ENCODE measurements at places on chromosomes 5 and 9.

GRCh38 chr9:80012557-80013330 is 441.0 kb downstream of the TLE4 start:
- no peak for DNase-seq

- DNase-seq, result no peak
Observed at GRCh38 chr9:130041648-130042405, 1.2 kb downstream of the FNBP1 start.

DNA sequence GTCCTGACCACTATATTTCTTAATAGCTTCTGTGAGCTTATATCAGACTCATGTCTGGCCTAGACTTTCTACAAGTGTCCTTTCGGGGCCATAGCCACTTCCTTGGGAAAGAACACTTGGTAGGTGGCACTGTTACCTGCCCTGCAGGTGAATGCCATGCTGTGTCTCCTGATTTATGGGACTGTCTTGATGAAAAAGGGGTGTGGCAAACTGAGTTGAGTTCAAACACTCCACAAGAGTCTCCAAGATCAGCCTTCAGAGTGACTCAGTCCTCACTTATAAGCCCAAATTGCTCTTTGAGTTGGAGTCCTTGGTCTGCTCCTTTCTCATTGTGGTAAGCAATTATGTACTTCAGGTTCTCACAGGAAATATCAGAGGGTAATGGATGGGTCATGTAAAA is 9.9 kb upstream of the ANKHD1 start:
- no peak for DNase-seq

DNA sequence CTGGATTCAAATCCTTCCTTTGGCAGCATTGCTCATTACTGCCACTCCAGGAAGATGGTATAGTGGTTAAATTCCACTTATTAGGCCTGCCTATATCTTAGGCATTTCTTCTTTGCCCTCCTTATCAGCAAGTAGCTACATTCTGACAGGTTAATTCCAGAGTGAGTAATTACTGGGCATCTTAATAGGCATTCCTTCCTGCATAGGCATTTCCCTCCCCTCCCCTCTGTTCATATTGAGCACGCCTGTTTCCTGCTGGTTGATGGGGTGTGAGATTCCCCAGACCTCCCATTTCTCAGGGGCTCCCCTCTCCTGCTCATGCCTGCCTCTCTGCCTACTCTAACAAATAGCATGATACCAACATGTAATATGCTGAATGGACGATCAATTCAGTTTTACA is 305.9 kb downstream of the CYLC2 start:
- no peak for DNase-seq

DNA sequence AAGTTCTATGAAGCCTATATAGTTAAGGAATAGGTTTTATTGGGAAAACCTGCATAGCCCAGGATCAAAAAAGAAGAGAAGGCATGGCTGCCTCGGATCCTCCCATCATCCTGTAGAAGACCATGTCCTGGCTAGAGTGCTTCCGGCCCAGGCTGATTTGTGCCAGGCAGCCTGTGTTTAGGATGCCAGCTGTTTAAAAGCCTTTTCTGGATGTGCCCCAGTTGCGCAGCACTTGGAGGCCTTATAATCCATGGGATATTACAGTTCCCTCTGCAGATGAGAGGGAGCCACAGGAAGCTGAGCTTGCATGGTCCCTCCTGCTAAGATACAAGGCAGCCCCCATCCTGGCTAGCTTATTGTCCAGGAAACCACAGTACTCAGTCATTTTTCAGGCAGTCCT is 97.9 kb downstream of the CHSY3 start:
- no peak for DNase-seq
